ENCODE measurements at places on chromosomes 3 and 15.

GRCh38 chr3:134713671-134714070 lies 62.8 kb upstream of the KY start:
- no peak for DNase-seq

- no peak for DNase-seq
Measured at GRCh38 chr3:82520846-82521245, 759.4 kb upstream of the GBE1 start.

- peak; percentile 84 for DNase-seq
Measured at GRCh38 chr15:62647202-62647842, 395.2 kb upstream of the TPM1 start.

DNA sequence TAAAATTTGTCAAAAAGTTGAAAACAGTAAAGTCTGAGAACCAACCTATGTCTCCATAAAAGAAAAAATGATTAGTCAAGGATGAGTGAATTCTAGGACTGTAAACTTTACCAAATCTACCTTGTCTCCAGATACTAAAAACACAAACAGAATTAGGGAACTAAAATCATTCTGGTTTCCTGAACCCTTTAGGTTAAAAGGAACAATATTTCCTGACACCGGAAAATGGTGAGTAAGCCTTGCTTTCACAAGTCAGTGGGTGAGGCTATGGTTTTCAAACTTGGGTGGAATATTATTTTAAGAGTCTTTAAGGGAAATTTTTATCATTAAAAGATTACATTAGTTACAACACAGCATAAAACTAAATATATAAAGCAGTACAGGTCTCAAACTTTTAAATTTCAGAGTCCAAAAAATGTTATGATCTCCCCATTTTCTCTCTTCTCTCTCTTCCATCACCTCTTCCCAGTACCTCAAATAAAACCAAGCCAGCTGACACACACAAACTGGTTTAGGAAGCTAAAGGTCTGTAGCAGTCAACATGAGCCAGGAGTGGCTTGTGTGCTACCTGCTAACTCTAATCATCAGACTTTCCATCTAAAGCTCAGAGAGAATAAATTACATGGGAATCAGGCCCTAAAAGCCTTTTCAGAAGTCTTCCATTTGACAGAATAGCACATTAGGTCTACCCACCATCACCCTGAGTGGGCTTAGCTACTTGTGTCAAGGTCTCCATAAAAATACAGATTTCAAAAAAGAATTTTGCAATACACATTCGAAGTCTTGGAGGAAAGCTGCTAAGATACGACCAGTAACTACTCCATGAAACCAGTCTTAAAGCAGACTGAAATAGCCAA lies 2.2 kb downstream of the SLC12A6 start:
- no peak for DNase-seq

GRCh38 chr3:51711352-51712037 lies 4.6 kb downstream of the GRM2 start:
- DNase-seq = no peak

- DNase-seq = no peak
Measured at GRCh38 chr3:99969136-99969535, 145.2 kb downstream of the FILIP1L start.

DNA sequence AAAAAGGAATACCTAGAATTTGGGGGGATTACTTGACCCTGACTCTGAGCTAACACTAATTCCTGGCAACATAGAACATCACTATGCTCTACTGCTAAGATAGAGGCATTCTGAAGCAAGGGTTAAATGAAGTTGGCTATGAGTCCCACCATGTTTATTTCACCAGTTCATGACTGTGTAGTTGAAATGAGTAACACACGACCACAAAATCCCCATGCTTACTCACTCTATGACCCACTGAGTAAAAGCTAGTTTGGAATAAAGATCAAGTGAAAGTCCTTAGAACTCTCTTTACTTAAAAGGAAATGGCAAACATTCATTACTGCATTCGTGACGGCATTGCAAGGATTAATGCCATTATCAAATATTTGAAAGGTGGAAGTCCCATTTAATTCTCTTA lies 47.4 kb downstream of the MRPL46 start:
- no peak for DNase-seq

- no peak for DNase-seq
Measured at GRCh38 chr3:104281713-104282112, 1085.0 kb upstream of the ALCAM start.

- no peak for DNase-seq
Measured at GRCh38 chr3:17908399-17909191, 166.2 kb upstream of the TBC1D5 start.

- no peak for DNase-seq
Measured at GRCh38 chr3:63933459-63933858, 21.3 kb upstream of the SCAANT1 start.

DNA sequence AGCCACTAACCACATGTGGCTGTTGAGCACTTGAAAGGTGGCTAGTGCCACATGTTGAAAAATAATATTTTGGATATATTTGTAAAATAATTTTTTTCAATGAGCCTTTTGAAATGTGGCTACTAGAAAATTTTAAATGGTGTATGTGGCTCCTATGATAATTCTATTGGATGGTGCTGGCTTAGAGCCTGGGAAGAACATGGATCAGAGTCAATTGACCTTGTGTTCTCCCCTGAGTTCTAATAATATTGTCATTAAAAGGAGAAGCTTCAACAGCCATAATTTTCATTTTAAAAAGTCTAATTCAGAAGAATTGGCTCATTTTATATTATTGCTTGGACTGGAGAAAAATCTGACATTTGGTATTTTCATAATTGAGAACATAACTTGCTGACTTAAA lies 167.3 kb downstream of the LPP start:
- no peak for DNase-seq

DNA sequence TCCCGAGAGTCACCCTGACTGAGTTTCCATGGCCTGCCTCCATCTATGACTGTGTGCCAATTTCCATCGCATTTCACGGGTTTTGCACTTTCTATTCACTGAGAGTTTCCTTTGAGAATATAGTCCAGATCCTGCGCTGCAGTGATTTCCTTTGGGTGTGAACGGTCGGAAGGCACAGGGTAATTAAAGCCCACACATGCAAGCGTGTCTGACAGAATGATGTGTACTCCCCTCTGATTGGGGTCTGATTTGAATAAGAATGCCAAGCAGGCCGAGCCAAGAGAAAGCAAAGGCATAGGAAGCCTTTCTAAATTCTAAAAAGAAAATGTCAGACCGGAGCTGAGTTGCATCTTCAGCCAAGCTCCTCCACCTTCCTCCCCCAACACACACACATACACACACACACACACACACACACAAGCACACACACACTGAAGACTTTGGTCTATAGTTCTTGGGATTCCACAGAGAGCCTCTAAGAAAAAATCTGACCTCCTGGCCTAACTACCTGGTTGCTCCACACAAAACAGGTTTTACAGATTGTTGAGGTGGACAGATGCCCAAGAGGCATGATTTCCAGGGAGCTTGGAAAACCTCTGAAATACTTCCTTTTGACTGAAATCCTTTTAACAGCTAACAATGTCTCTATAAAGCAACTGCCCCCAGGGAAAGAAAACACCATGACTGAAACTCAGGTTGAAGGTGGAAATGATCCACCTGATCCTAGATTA lies 59.7 kb upstream of the LRRN1 start:
- no peak for DNase-seq

GRCh38 chr3:148004331-148004730 lies 595.2 kb downstream of the ZIC1 start:
- no peak for DNase-seq

GRCh38 chr15:99961011-99961441 lies 227.8 kb upstream of the LYSMD4 start:
- no peak for DNase-seq

Measured in AG08395 (cell line).